Right kidney (tissue), 9 donors: ENCODE measurements at places on chromosomes 4 and X.
A peak's percentile ranks its signal among the peaks of the same experiment; 100 is the strongest.

DNA sequence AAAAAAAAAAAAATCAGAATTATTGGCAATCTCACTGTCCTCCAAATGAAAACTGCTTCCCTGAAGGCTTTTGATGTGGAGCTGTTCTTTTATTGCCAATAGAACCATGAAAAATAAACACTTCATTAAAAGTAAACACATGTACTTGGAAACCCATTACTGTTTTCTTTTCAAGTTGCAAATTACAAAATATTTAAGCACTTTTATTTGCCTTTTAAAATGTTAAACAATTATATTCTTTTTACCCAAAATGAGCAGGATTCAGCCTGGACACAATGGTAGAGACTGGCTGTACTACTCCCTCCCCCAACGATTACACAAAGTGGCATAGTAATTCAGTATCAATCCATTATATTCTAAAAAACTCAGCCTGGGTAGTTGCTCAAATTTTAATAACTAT lies 60.9 kb downstream of the SH2D1A start:
- DNase-seq = no peak

DNA sequence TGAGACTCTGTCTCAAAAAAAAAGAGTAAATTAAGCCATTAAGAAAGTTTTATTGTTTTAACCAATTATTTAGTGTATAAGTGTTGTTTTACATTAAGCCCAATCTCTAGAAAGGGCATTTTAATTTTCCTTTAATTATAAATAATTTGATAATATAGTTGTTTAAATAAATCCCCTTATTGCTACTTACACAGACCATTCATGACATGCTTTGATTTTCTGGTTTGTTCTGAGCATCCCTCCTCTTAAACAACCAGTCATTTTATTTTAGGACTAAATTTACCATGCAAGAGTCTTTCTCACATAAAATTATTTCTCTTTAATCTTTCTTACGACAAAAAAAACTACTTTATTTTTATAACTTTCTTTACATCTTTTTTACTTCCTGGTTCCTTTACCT lies 23.5 kb upstream of the PAGE5 start:
- DNase-seq = no peak

- DNase-seq = no peak
Observed at GRCh38 chr4:26144526-26145155, 176.2 kb upstream of the RBPJ start.

DNA sequence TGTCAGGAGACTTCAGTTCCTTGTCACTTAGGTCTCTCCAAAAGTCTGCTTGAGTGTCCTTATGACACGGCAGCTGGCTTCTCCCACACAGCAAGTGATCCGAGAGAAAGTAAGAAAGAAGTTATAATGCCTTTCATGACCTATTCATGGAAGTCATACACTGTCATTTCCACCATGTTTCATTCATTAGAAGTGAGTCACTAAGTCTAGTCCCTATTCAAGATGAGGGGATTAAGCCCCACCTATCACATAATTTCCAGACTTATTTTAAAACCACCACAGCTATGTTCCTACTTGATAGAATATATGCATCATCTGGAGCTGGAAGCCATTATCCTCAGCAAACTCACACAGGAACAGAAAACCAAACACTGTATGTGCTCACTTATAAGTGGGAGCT lies 25.2 kb upstream of the COL25A1 start:
- no peak for DNase-seq

DNA sequence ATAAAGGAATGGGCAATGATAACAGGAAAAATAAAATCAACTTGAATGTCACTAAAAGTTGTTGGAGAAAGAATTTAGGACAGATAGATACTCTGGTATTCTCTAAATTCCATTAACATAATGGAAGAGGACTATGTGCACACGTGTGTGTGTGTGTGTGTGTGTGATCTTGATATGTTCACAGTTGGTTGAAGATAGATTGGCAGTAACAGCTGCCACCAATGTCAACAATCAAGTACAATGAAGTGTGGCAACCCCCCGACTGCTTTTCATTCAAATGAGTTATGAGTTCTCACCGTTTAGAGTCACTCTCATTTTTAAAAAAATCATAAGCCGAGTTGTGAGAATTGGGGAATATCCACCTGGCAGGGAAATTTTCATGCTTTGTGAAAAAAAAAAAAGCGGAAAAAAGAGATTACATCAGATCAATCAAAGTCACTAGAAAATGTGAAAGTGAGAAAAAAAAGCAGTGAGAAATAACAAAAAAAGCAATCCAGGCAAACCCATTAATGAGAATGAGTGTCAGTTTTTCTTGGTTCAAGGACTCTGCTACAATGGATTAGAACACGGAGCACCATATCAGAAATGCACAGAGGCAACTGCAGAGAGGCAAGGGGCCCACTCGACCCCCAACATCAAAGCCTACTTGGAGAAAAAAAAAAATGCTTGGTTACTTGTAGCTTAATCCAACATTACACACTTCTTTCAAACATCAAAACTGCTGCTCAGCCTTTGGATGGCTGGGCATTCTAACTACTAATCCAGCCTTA lies 414.9 kb upstream of the PITX2 start:
- DNase-seq = no peak

GRCh38 chrX:129782706-129783105 lies 3.0 kb downstream of the SASH3 start:
- DNase-seq = no peak

DNA sequence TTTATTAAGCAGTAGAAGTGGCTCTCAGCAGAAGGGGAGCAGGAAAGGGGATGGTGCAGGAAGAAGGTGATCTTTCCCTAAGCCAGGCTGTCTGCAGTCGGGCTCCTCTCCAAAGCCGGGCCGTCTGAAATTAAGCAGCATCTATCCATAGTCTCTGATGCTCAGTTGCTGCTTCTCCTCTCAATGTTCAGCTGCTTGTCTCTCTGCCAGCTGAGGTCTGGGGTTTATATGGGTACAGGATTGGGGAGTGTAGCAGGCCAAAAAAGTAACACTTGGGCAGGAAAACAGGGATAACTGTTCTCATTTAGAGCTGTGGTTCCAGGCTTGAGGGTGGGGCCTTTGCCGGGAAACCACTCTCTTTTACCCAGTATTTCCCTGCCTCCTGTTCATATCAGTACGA lies 39.2 kb upstream of the CCKAR start:
- DNase-seq = no peak

- no peak for DNase-seq
Observed at GRCh38 chr4:17203797-17204196, 305.4 kb upstream of the LDB2 start.

DNA sequence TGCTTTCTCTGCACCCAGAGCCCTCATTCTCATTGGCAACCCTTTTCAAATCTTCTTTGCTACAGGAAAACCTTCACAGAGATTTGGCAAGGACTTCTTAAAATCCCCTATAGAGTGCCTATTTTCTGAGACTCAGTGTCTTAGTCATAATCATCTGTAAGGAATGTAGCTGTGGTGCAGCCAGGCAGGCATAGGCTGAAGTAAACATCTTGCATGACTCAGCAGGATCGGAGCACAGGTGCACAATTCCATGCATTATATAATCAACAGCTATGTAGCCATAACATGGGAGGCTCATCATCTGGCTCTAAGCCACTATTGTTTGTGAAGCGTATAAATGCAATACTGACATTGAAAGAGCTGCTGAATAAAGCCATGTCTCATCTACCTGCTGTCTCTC lies 368.8 kb downstream of the MAGEE1 start:
- no peak for DNase-seq

- no peak for DNase-seq
Observed at GRCh38 chr4:8427761-8428287, 12.7 kb downstream of the ACOX3 start.

GRCh38 chrX:67892401-67892800 lies 348.6 kb downstream of the AR start:
- no peak for DNase-seq

GRCh38 chrX:24988314-24988713 lies 27.5 kb downstream of the ARX start:
- no peak for DNase-seq

GRCh38 chrX:41870719-41871151 lies 52.6 kb downstream of the CASK start:
- no peak for DNase-seq

DNA sequence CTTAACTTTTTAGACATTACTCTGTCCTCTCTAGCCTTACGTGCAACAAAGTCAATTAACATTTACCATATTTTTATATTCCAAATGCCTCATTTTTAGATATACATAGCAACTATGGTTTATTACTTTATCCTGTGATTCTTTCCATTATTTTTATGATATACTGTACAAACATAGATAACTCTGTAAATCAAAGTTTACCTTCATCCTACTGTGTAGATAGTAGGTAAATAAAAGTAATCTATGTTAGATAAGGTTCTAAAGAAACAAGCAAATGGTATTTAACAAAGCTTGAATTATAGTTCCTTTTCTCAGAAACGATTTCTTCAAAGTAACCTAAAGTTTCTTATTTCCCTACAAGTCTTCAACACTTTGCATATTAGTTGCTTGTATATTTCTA lies 350.0 kb downstream of the GALNTL6 start:
- no peak for DNase-seq

DNA sequence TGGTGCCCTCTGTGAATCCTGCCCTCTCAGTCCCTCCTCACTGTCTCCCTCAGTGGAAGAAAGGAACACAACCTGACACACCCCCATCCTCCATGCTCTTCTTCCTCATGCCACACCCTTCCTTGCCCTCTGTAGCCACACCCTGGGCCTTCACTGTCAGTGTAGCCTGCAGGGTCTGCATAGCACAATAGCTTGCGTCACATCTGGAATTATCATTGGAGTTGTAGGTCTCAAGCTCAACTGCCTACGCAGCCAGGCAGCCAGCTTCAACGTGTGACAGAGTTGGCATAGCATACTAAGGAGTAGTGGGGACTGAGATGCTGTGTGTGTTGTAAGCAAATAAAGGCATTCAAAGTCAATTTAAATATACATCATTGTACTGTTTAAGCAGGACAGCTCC lies 113.5 kb upstream of the SCML1 start:
- no peak for DNase-seq

- DNase-seq = no peak
Observed at GRCh38 chr4:2071252-2071911, 12.3 kb downstream of the NAT8L start.

DNA sequence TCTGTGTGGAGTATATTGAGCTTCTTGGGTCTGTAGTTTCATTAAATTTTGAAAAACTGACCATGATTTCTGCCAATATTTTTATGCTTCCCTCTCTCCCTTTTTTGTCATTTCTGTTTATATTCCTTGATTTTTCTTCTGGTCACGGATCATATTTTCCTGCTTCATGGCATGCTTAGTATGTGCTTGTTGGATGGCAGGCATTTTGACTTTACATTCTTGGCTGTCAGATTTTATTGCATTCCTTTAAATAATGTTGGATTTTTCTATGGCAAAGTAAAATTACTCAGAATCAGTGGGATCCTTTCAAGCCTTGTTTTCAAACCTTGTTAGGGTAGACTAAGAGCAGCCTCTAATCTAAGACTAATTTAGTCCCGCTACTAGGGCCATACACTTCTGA lies 531.8 kb downstream of the IL15 start:
- DNase-seq = no peak

GRCh38 chr4:159117564-159117963 lies 14.7 kb downstream of the RAPGEF2 start:
- DNase-seq = no peak

- peak; percentile 90 for DNase-seq
Observed at GRCh38 chr4:40856840-40857362, 107.1 kb downstream of the NSUN7 start.

- no peak for DNase-seq
Observed at GRCh38 chr4:137688651-137689050, 156.4 kb upstream of the PCDH18 start.

DNA sequence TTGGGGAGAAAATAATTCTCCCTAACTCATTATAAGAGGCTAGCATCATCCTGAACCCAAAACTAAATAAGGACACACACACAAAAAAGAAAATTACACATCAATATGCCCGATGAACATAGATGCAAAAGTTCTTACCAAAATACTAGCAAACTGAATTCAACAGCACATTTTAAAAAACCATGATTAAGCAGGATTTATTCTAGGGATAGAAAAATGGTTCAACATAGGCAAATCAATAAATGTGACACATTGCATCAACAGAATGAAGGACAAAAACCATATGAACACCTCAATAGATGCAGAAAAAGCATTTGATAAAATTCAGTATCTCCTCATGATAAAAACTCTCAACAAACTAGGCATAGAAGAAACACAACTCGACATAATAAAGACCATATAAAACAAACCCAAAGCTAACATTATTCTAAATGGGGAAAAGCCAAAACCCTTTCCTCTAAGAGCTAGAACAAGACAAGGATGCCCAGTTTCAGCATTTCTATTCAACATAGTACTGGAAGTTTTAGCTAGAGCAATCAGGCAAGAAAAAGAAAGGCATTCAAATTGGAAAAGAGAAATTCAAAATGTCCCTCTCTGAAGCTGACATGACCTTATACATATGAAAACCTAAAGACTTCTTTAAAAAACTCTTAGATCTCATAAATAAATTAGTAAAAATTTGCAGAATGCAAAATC lies 200.9 kb downstream of the NKX6-1 start:
- DNase-seq = no peak

DNA sequence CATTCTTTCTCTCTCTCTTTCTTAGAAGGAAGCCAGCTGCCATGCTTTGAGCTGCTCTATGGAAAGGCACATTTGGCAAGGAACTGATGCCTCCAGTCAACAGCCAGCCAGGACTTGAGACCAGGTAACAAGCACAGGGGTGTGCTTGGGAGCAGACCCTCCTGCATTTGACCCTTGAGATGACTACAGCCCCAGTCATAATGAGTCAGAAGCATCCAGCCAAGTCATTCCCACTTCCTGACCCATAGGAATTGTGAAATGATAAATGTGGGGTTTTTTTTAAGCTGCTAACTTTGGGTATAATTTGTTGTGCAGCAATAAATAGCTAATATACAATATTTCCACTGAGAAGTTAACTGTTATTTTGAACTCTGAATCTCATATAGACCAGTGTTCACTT lies 446.9 kb downstream of the GRXCR1 start:
- DNase-seq = no peak

DNA sequence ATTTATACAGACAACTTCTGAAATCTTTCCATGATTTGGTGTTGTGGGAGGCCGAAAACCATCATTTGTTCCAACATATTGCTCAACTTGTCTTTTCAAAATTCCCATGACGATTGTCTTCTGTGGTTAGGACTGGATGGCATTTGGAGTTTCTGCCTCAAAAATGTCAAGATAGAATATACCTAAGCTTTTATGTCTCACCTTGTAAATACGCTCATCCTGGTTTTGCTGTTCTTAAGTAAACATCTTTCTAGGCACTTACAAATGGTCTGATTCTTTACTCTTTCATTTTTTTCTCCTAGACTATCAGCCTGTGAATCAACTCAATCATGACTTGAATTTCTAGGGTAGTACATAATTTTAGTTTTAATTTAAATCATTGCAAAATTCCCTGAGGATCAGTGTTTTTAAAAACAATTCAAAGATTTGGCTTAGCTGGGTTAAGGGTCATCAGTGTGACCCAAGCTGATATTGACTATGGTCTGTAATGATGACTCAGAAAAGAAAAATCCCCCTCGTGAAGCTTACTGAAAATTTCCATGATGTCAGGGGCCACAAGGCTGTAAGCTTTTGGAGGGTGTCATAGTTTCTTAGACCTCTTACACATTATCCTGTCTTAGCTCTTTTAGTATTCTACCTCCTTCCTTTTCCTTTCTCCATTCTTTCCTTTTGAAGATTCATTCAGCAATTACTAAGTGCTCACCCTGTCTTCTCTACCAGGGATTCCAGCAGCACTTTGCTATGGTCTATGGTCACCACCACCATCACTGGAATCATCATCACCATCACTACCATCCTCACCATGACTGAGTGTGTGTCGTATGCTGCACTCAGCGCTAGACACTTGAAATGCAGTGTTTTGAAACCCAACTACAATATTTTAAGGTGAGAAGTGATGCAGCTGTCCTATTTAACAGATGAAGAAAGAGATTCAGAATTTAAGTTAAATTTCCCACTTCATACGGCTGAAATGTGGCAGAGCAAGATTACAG lies 124.4 kb downstream of the CPE start:
- no peak for DNase-seq
